ENCODE measurements at places on chromosomes 5 and 9. TPM values are rescaled to one million over a fixed set of nuclear protein-coding genes. Genes with fewer than 3 reads are reported as not detected.

DNA sequence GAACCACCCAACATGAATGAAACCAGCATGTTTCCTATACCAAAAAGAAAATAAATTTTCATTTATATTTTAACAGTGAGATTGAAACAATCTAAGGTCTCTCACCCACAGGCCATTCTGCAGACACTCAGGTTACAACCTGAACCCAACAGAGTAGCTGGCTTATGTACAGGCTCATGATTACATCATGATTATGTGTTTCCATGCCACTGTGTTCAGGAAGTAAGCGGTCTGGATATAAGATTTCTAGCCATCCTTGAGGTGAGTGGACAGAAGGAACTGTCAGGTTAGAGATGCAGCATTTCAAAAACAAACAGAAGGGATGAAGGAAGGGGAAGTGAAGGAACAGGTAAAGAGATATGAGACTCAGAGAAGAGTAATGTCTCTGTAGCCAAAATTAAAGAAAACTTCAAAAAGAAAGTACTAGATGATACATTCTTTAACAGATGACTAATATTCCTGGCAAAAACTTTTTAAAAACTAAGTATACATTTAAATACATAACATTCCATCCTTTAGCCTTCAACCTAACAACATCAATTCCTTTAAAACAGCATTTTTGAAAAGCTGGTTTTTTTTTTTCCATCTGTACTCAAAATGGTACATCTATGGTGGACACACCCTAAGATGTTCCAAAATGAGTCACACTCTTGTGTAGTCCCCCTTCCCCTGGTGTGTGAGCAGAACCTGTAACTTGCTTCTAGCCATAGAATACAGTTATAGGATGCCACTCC, 119.8 kb downstream of the LPAR1 start:
- no peak for DNase-seq

DNA sequence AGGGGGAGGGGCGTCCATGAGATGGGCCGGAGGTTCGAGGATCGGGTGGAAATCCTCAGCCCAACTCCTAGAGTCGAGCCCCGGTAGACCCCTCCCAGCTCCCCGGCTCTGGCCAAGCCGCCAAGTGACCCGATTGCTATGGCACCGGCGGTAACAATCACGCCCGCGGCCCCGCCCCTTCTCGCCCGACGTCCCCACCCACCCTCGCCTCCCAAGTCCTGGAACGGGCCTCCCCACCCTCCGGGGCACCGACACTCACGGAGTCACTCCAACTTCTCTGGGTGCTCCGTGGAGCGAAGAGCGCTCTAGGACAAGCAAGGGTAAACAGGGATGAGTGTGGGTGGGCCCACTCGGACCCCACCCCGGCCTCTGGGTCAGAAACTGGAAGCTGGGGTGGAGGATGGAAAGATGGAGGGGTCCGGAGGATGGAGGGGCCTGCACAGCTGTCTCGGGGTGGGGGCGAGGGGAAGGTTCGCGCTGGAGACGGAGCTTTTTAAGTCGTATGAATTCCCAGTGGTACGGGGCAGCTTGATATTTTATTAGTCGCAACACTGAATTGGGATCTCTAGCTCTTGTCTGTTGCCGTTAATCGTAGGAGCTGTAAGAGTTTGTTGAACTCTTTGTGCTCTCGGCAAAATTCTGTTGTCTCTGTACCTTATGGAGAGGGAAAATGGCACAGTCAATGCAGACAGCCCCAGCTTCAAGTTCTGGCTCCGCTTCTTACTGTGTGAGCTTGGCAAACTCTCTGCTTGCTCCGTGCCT, at the start of gene SPACA9:
SPACA9 (plus strand) TSS at position 204 of the 762 bp plus-strand sequence. CDS start 5,050 bp downstream, outside the sequence.
- peak; percentile 62 for DNase-seq

- DNase-seq = peak; percentile 96
Observed at GRCh38 chr5:139638090-139638735, 9.9 kb upstream of the CXXC5 start.

DNA sequence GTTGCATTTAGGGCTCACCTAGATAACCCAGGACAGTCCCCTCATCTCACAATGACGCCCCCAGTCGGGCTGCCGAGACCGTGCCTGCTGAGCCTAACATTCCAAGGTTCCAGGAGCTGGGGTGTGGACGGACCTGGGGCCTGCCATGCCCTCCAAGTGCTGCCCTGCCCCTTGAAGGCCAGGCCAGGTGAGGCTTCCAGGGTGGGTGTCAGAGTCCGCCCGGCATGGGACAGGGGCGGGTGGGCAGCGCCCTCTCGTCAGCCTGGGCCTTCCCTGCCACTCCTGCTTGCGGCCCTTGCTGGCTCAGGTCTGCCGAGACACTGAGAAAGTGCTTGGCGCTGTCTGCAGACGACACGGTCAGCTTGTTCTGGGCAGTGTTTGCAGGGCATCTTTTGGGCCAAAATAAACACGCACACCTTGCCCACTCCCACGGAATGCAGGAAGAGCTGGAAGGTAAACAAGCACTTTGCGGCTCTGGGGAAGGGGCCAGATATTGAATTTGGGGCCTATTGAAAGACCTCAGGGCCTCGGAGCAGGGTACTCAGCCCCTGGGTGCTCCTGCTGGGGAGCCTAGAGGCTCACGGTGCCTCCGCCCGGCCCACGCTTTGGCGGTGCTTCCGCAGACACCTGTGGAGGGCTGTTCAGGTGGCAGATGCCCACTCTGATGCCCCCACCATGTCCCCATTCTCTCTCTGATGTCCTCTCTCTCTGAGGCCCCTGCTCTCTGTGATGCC, 4.2 kb upstream of the SCGB3A1 start:
- peak; percentile 77 for DNase-seq

GRCh38 chr5:126594748-126595485, at the start of gene ALDH7A1:
Gene ALDH7A1, minus strand, starts transcription at chr5:126595219. Its CDS starts 21 bp downstream, at chr5:126595198.
- peak; percentile 95 for DNase-seq

DNA sequence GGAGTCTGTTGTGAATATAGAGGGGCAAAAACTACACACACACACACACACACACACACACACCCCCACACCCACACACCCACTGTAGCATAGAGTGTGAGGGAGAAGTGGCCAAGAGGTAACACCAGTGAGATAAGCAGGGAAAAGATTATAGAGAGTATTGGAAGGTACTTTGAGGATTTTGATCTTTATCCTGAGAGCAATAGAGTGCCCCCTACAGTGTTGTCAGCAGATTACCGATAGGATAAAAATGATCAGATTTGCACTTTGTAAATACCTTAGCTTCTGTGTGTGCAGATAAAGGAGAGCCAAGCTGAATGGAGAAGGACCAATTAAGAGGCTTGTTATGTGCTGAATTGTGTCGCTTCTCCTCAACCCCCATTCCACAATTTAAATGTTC, 32.3 kb downstream of the ERCC6L2 start:
- DNase-seq = no peak

GRCh38 chr5:88938488-88938887, 55.5 kb upstream of the MEF2C start:
- no peak for DNase-seq

DNA sequence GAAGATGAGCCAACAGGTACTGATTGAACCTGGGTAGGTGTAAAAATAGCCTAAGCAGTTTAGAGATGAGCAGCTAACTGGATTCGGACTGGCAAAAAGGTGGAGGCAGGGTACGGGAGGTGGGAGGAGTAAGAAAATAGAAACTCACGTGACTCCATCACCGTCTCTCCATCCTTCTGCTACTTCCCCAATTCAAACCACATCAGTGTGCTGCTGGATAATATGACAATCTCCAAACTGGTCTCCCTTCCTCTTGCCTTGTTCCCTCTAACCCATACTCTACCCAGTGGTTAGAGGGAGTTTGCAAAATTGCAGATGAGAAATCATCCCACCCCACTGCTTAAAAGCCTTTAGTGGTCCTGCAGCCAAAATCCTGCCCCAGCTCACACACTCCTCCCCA, 42.7 kb downstream of the RIGI start:
- no peak for DNase-seq

DNA sequence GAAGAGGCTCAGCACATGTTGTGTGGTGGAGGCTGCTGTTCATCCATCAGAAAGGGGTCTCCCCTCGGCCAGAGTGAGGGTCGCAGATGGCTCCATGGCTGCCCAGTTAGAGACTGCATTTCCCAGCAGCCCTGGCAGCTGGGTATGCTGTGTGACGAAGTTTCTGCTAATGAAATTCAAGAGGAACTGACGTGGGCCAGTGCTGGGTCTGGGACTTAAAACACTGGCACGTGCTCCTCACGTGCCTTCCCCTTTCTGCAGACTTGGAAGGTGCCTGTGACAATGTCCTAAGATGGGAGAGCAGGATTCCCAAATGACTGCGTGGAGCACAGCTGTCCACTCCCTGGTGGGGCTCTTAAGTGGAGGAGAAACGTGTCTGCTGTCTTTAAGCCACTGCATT, 114.5 kb upstream of the RAPGEF1 start:
- DNase-seq = no peak

DNA sequence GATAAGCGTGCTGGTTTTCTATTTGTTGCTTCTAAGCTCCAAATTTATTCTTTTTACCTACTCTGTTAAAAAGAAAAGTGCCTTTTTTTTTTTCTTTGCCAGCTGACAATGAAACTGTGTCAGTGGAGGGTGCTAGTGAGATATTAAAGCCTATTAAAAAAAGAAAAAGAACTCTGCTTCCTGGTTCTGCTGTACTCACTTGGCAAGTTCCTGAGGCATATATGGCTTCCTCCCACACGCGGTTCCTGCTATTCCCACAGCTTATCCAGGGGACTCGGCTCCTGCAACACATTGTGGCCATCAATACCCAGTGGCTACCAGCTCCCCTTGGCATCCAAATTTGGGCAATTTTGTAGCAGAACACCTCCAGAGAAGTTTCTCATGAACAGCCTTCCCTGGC, 1977.7 kb upstream of the CDH9 start:
- no peak for DNase-seq

- no peak for DNase-seq
Observed at GRCh38 chr5:107676702-107677101, 6.0 kb upstream of the EFNA5 start.

DNA sequence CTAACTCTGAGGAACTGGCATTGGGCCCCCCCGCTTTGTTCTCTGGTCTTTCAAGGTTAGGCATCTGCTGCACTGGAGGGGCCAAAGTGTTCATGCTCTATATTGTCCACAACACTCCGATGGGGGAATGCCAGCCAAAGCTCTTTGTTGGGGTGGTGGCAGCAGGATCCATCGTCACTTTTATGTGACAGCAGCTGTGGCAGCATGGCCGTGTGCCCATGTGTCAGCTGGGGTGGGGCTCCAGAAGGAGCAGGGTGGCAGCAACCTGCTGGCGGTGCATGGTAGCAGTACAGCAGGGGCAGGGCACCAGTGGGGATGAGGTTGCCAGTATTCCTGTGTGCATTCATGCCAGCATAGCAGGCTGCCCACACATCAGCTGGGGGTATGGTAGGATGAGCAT, 28.2 kb downstream of the ITGA2 start:
- no peak for DNase-seq

DNA sequence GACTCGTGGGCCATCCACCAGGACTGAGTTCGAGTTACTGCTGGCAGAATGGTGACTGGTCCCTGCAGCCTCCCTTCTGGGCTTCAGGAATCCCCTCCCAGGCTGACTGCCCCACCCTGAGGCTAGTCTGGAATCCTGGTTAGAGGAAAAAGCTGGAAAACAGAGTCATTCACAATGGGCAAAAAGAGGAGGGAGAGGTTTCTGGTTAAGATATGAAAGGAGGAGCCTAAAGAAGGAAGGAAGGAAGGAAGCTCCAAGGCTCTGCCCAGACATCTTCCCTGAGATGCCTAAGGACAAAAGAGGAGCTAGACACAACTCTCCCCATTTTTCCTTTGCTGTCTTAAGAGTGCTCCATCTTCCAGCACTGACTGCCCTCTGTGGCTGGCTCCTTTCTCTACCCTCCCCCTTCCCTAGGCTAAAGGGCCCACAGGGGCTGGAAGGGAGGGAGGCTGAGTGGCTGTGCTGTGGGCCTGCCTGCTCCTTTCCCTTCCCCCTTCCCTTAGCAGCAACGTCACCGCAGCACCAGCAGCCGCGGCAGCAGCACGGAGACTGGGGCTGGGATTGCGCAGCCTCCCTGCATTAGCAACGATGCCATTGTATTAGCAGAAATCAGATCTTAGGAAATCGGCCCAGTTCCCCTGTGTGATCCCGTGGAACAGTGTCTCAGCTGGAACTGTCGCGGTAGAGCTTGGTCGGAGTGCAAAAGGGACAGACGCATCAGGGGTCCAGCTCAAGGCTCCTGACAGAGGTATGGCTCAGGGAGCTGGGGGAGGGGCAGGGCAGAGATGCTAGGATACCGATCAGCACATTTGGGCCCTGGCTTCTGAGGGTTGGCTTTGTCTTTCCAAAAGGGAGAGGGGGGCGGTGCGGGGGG, 48.7 kb downstream of the RUSC2 start:
- no peak for DNase-seq

GRCh38 chr5:155332618-155333017, 319.1 kb downstream of the KIF4B start:
- DNase-seq = no peak

- no peak for DNase-seq
Observed at GRCh38 chr5:132492386-132493125, 2.0 kb upstream of the IRF1 start.

- no peak for DNase-seq
Observed at GRCh38 chr5:10457682-10458574, 16.2 kb downstream of the ROPN1L start.

GRCh38 chr9:130466537-130467217, 21.9 kb downstream of the ASS1 start:
- no peak for DNase-seq

DNA sequence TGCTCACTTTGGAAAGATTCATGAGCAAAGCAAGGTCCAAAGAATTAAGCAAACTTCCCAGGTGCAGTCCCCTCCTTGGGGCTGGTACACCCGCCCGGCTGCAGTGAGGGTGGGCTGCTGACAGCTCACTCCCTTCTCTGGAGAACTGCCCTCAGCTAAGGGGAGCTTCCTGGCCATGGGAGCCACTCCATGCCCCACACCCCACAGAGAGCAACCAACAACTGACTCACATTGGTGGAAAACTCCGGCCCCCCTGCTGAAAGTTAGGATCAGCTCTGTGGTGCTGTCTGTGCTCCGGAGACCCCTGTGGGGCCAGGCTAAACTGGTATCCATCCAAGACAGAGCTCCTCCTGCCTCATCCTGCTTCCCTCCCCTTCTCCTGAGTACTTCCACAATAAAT, 223.0 kb downstream of the GABBR2 start:
- DNase-seq = no peak

The ROPN1L gene
- total RNA-seq = 0.72 TPM

The CRHBP gene
- total RNA-seq = not detected

The NUTM2F gene
- total RNA-seq = not detected

The ANKRD18B gene
- 0.57 TPM for total RNA-seq

The TERT gene
- total RNA-seq = 0.28 TPM

The SPATA31D4 gene
- not detected for total RNA-seq

The NXNL2 gene
- total RNA-seq = 0.19 TPM

The ABO gene
- total RNA-seq = 5.7 TPM

The PCDHGA5 gene
- total RNA-seq = 1.2 TPM

The SPINK7 gene
- not detected for total RNA-seq

The MARCHF11 gene
- total RNA-seq = 0.31 TPM

The TCF7 gene
- 5.6 TPM for total RNA-seq

The ACOT12 gene
- total RNA-seq = not detected

The PCDHGB6 gene
- total RNA-seq = 3.2 TPM

Measured in pancreas (tissue), 10 donors.